ENCODE measurements at places on chromosomes 1 and 21. TPM values are rescaled to one million over a fixed set of nuclear protein-coding genes. Genes with fewer than 3 reads are reported as not detected.

Gene ACOT11
- 2.4 TPM for total RNA-seq

Gene UBE4B
- total RNA-seq = 12.7 TPM

Gene UTS2
- not detected for total RNA-seq

Gene TMEM269
- 0.08 TPM for total RNA-seq

Gene KCNE2
- not detected for total RNA-seq

Gene HMGCS2
- not detected for total RNA-seq

Gene GSTM5
- not detected for total RNA-seq

Gene KRTAP22-2
- not detected for total RNA-seq

Gene HSF2BP
- total RNA-seq = 1.9 TPM

Gene CRP
- total RNA-seq = not detected

Gene PRAMEF15
- not detected for total RNA-seq

Gene ZNF683
- total RNA-seq = not detected

Gene C1orf94
- total RNA-seq = not detected

Gene TENT5C
- total RNA-seq = 0.07 TPM

Gene NEGR1
- total RNA-seq = not detected

All from A549 treated with GW870086 at 1 μM for 4 hours (cell line).